ENCODE measurements at places on chromosomes 13 and 19.

DNA sequence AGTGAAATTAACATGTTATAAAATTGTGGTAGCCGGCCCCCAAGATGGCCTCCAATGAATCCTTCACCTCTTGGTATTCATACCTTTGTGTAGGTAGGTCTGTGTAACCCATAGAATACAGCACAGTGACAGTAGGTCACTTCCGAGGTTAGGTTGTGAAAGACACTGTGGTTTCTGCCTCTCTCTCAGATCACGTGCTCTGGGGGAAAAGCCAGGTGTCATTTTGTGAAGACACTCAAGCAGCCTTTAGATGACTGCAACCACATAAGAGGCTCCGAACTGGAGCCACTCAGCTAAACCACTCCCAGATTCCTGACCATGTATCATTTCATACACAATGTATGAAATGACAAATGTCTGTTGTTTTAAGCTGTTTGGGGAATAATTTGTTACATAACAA is 9.8 kb upstream of the USPL1 start:
- no peak for DNase-seq

DNA sequence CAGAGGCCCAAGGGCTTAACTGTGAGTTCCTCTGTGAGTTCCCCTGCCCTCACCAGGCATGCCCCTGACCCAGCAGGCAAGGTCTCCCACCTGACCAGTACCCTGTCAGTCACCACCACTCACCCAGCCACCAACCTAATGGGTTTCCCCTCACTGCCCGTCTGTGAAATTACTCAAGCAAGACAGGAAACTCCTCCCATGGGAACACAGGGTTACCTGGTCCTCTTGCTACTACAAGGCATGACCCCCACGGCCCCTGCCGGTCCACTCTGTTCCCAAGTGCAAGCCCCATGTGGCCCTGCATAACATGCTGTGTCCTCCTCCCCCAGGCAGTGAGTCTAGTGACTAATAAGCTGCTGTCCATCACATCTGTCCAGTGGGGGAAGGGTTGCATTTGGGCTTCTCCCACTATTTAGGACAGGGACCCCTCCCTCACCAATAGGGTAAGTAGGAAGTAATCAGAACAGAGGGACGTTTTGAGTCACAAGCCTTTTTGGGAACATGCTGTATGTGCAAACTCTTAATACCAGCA is 8.0 kb upstream of the DHRS12 start:
- DNase-seq: no peak

GRCh38 chr19:40523322-40524047 is 53.2 kb upstream of the SHKBP1 start:
- no peak for DNase-seq

GRCh38 chr13:100707818-100708740 is 33.5 kb upstream of the TMTC4 start:
- DNase-seq: no peak

GRCh38 chr13:38262211-38262610 is 87.4 kb upstream of the UFM1 start:
- peak; percentile 5 for DNase-seq

DNA sequence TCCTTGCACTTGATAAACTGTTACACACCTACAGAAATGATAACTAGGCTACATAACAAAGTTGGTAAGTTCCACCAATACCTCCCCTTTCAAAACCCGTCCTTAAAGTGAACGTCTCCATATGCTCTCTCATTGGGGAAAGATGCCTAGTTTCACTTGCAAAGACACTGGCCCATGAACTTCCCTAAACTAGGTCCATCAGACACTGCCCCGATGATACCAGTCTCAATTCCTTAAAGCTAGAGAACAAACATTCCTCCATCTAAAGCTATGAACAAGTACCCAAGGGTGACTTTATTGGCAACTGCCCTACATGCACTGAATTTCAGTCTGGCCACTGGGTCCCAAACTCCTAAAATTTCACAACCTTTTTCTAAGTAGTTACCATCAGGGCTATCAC is 39.9 kb downstream of the FOXO1 start:
- no peak for DNase-seq

- no peak for DNase-seq
These were observed 181.9 kb downstream of the PCDH9 start for GRCh38 chr13:67048084-67048820.

DNA sequence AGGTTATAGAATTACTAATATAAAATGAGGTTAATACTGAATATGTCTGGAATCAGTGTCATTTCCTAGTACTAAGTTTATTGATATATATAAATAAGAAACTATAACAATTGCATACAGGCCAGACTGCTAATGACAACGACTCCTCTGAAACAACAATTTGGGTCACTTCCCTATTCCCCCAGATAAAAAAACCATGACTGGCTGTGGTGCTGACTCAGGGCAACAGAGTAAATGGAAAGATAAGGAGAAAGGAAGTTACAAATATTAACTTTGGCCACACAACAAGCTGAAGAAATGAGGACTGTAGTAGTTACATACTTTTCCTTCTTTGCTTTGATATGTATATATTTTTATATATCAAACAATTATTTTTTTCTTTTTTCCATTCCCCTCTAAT is 263.7 kb upstream of the PCDH9 start:
- no peak for DNase-seq

- no peak for DNase-seq
These were observed 43.9 kb downstream of the ZNF331 start for GRCh38 chr19:53581871-53582279.

DNA sequence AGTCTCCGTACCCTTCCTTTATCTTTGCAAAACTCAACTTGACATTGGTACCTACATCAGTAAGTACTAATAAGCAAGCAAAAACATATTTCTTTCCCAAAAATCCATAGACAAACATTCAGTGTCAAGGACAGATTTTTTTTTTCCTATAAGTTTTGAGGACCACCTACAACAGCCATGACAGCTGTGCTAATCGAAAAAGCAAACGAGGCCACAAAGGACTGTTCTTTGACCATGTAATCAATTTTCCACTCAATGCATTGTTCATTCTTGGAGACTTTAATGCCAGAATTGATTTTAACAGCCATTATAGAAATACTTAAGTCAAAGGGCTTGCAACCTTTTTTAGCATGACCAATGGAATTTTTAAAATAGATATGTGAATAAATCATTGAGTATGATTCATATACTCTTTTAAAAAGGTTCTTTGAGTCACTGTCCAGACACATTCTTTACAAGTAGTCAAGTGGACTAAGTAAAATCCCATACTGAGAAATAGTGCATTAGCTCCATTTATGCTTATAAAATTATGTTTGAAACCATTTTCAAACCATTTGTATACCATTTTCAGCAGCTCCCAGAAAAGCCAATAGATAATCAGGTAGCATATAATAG is 323.9 kb downstream of the MZT1 start:
- no peak for DNase-seq

DNA sequence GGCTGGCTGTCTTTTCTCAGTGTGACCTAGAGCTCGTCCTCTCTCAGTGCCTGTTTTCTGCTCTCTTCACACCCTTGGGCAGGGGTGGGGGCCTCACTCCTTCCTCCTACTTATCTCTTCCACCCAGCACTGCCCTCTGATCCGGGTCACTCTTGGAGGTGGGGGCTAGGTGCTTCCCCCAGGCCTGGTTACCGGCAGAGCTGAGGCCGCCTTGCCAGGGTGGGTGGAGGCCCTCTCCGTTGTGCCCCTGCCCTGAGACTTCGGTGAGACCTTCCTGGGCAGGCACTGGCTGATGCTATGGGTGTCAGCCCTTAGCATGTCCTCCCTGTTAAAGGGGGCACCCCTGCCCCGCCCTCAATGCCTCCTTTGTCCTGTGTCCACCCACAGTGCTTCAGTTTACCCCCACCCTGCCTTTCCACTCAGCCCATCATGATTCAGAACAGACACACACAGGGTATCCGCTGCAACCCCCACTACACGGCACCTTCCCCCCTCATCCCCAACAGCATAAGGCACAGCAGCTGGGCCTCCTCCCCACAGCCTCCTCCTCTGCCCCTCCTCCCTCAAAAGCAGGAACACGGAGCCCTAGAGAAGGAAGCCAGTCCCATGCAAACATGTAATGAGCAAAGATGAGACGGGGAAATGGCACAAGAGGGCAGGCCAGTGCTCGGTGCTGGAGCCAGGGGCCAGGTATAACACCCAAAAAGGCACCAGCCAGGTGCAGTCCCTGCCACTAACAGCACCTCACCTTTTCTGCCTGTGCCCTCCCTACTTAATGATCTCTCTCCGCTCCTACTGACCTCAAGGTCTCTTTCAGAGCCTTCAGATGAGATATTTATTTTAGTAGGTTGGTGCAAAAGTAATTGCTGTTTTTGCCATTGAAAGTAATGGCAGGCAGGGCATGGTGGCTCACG is 9.8 kb downstream of the ZGLP1 start:
- DNase-seq: no peak

- peak; percentile 54 for DNase-seq
These were observed 34.7 kb downstream of the BRD4 start for GRCh38 chr19:15297416-15298224.

- DNase-seq: no peak
These were observed 50.8 kb downstream of the STK24 start for GRCh38 chr13:98526182-98526512.

- no peak for DNase-seq
These were observed 11.7 kb upstream of the SOX1 start for GRCh38 chr13:112055036-112055914.

DNA sequence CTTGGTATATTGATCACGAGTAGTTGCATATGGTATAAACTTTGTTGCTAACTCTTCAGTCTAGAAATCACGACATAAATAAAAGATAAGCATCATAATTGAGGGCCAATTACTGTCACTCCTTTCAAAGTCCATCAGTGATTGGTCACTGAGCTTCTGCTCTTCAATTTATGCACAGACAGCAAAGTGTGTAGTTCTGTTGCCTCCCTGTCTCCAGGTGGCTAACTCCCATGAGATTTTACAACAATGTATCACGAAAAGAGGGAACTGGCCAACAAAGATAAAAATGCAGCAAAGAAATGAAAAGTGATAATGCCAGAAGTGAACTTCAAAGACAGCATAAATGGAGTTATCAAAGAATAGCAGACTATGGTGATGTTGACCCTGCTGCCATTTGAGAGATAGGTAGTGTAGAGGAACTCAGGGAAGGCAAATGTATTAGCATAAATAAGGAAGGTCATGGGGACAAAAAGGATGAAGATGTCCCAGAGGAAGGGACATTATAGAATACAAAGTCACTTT is 12.7 kb upstream of the TNFSF14 start:
- DNase-seq: no peak

- no peak for DNase-seq
These were observed 178.0 kb upstream of the KL start for GRCh38 chr13:32837973-32838927.

DNA sequence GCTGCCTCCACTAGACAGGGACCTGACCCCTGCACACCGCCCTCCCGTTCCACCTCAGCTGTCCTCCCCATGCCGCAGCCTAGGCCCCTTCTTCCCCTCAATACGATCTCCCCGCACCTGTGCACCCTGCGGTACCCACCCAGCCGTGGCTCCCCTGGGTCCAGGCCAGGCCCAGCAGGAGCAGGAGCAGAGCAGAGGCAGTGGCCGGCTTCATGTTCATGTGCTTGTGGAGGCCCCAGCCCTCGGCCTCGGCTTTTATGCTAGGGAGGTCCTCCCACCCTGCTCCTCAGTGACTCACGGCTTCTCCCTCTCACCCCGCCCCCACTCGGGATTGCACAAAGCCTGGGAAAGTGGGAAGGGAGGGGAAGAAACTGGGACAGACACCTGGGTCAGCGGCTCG is 11.4 kb upstream of the KRTDAP start:
- DNase-seq: no peak

DNA sequence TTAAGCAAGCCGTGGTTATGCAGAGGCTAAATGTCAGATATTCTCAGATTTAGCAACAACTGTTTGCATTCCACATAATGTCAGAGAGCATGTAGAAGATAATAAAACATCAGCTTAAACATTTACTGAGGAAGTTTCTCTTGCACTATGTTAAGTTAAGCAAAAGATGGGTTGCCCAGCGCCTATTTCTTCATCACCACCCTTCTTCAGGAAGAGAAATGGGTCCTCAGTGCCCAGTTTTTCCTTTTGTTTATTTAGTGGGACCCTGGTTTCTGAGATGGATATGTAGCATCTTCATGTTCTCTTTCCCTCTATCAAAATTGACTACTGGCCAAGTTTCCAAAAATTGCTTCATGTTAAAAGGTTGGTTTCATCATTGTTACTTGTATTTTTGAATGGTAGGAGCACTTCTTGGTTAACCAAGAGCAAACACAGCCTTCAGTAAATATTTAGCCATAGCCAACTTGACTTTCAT is 356.8 kb downstream of the RFC3 start:
- no peak for DNase-seq

GRCh38 chr19:38285567-38285966 is 18.5 kb upstream of the C19orf33 start:
- no peak for DNase-seq

DNA sequence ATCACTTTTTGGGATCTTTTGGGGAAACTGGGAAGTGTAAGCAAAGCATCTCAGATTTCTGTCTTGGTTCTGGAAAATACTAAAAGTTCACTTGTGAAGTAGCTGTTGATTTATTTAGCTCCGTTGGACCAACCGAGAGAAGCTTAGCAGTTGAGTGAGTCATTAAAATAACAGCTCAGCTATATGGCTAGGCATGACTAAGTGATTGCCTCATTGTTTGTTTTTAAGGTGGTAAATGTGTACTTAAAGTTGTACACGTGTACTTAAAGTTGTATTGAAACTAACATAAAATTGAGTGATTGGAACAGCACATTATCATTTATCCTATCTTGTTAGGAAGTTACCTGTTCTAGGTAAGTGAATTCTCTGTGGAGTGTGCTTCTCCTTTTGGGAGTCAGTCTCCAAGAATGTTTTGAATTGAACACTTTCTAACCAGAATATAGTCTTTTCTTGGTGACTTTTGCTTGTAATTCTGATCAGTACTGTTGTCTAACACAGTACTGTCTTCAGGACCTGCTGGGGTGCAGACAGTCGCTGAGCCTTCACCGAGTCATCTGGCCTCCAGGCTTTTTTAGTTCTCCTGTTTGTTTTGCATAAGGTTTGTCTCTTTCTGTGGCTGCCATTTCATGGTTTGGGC is 2.9 kb upstream of the DCUN1D2 start:
- peak; percentile 66 for DNase-seq

DNA sequence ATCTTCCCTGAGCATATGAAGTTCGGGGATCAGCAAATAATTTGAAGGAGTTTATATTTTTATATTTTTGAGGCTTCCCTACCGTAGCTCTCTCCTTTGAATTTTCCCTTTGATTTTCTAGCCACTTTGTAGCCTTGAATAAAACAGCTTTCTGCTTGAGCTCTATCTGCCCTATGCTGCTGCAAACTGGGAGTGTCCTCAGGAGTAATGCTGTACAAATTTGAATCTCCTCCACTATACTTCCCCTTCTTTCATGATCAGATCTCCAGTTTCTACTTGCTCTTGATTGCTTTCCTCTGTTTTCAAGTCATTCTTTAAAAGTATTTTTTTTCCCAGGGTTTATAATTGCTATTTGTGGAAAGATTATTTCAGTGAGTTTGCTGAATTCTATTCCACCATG is 14.6 kb downstream of the PDS5B start:
- DNase-seq: no peak

GRCh38 chr13:113766035-113766800 is 7.2 kb downstream of the TMEM255B start:
- DNase-seq: no peak

DNA sequence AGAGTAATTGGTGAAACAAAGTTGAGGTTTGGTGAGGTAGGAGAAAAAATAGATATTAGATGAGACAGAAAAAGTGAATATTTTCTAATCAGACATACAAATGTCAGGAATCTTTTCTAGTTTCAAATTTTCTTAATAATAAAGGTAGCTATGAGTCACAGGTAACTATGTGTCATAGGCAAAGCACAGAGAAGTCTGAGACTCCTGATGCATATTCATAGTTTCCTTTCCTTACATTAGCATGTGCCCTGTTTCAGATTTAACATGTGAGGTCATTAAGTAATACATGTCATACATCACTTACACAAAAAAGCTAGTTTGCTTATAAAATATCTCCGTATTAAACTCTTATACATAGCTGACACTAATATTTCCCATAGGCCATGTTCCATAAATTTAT is 1141.3 kb upstream of the PCDH20 start:
- no peak for DNase-seq

Data from AG09319 (cell line).